Activated naive CD4-positive, alpha-beta T cell (primary cell): ENCODE measurements at places on chromosomes 5 and 9.

DNA sequence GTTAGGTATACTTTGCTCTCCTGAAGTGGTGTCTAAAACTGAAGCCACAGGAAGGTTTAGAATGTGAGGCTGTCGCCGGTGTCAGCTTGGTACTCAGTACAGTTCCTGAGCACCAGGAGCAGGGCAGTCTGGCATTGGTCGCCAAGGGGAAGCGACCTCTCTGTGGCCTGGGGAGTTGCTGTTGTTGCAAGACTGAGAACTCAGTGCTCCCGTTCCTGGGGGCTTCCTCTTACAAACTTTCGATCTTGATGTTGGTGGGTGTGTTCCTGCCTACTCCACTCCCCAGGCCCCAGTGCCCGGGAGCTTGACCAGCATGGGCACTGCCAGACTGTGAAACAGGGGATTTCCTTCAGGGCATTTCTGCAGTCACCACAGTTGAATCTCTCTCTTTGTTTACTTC, 52.4 kb upstream of the PPARGC1B start:
- no peak for DNase-seq

GRCh38 chr5:80248378-80248777, 7.5 kb downstream of the SERINC5 start:
- no peak for DNase-seq

- no peak for DNase-seq
Observed at GRCh38 chr5:14181299-14181968, 38.3 kb downstream of the TRIO start.

DNA sequence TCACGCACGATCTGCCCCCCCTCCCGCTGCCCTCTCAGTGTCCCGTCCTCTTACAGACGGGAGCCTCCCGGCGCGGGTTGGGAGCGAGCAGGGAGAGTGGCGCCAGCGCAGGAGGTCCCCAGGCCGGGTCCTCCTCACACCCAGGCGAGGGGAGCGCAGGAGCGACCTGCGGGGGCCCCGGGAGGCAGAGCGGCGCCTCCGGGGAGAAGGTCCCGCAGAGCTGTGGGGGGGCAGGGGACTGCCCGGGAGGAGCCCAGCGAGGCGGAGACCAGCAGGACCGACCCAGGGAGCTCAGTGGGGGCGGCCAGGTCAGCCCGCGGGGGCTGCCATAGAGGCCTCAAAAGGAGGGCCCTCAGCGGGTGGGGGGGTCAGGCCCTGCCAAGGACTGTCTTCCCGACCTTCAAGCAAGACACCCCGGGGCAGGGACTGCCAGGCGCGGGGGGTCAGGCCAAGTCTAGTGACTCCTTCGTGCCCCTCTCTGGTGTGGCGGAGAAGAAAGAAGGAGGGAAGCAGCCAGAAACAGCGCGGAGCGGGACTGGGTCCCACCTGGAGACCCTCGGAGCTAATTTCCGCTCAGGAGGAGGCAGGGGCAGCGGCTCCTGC, 123.3 kb upstream of the ERCC6L2 start:
- no peak for DNase-seq

DNA sequence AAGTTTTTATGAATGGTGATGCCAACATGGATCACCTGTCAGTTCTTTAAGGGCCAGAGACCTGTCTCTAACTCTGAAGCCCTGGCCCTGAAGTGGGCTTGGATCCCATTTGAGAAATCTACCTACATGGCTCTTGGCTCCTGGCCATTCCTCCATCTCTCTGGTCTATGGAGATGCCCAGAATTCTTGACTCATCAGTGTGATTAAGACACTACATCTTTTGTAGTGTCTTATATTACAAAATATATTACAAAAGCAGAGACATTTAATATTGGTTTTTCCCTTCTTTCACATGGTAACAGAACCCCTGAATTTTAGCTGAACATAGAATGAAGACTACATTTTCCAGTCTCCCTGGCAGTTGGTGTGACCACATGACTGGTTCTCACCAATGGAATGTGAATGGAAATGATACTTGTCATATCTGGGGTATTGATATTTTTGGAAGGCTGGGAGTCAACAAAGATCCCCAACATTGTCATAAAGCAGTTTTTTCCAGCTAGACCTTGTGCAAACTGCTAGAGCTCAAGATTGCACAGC, 198.3 kb downstream of the SREK1 start:
- DNase-seq = no peak

GRCh38 chr9:14192556-14192955, 121.4 kb downstream of the NFIB start:
- DNase-seq = no peak
